ENCODE measurements at places on chromosomes 1 and 21.

DNA sequence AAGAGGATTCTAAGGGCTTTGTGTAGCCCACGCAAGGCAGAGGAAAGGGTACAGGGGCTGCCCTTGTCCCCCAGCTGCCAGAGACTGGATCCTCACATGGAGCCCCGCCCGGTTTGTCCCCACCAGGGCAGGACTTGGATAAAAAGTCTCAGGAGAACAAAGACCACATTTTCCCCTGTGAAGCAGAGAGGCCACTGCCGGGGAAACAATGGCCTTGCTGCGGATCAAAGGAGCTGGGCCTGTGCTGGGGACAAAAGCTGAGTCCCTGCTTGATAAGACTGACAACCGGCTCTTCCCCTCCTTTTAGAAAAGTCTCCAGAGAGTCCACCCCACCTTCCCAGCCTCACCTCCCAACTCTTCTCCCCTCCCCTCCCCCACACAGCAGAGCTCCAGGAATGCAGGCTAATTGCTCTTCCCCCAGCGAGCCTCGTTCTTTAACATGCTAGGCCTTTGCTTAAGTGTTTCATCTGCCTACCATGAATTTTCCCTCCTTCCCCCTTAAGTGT, 142.4 kb downstream of the PLPP3 start:
- no peak for DNase-seq

DNA sequence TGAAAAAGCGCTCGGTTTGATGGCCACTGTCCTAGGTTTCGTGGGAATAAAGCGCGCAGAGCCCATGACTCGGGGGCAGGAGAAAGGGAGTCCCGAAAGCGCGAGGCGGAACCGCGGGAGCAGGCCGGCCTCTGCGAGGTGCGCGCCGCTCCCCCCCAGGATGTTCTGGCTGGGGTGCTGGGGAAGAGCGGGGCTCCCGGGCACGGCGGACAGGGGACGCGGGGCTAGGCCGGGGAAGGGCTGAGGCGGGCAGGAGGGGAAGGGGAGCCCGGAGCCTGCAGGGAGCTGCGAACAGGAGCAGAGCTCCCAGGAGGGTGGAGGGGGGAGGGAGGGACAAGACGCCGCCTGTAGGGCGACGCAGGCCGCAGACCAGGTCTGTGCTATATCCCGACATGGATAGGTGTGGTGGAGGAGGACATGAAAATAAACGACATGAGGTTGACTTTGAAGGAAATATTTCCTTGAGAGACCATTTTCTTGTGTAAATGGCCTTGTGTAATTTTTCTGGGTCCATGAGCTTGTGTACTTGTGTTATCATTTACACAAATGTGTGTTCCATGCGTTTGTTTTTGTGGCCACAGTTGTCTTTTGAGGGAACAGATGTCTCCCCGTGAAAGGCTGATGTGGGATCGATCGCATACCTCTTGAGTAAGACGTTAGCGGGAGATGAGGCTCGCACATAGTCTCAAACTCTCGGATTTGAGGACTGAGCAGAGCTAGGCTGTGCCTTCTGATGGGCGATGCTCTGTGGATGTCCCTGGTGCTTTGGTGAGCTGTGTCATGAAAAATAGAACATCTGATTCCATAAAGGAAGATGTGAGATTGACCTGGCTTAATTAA, 1.3 kb downstream of the PCNT start:
- DNase-seq = peak; percentile 66

DNA sequence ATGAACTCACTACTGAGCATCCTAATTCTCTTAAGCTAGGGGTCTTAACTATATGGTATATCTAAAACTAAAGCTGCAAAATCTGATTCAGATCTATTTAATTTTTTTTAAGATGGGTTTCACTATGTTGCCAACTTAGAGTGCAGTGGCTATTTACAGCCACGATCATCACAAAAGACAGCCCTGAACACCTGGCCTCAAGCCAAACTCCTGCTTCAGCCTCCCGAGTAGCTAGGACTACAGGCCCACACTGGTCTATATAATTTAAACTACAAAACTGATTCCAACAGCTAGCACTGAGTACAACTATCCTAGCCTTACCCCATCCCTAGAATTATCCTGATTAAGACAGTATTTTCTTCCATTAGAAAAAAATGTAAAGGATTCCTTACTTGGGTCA, 37.1 kb downstream of the EIF4G3 start:
- DNase-seq = no peak

DNA sequence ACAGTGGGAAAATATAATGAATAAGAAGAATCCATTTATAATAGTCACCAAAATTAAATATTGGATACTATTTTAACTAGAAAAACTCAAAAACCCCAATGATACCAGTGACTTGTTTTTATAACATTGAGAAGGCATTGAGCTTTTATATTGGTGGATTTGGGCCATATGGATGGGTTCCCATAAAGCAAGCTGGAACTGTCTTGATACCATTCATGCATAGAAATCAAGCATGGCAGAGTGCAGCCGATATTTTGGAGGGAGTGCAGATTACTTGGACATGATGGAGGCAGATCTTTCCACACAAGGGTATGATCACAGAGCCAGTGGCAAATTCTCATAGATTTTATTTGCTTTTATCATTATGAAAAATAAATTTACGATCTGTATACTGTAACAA, 3.8 kb upstream of the RWDD3 start:
- no peak for DNase-seq

GRCh38 chr21:35376406-35377135, 327.5 kb upstream of the RUNX1 start:
- DNase-seq = no peak

- no peak for DNase-seq
These were observed 16.2 kb downstream of the MRAP start for GRCh38 chr21:32314806-32315205.

- no peak for DNase-seq
These were observed 454.2 kb downstream of the SETD4 start for GRCh38 chr21:35606146-35606545.

- no peak for DNase-seq
These were observed 1017.0 kb upstream of the TMPRSS15 start for GRCh38 chr21:19420565-19420964.

DNA sequence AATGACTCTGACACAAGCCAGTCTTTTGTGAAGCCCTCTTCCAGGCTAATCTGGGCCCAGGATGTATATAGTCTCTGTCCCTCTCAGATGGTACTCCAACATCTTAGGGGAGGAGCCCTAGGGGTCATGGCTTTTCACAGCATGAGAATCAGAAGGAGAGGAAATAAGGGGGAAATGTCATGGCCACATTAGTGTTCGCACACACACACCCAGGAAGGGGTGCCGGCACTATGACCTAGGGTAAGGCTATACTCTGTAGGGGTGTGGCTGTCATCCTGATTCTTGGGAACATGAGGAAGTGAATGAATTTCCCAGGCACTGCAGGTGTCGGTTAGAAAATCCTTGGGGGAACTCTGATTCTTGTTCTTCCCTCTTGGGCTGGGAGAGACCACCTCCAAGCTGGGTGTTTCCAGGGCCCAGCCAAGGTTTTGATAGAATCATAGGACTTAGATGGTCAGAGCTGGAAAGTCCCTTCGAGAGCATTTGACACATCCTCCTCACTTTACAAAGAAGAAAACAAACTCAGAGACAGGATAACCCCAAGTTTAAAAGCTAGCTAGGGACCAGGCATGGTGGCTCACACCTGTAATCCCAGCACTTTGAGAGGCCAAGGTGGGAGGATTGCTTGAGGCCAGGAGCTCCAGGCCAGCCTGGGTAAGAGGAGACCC, 22.0 kb downstream of the GFI1 start:
- no peak for DNase-seq

- no peak for DNase-seq
These were observed 3.7 kb downstream of the RGSL1 start for GRCh38 chr1:182453631-182454030.

- DNase-seq = no peak
These were observed 4.9 kb upstream of the TRIM63 start for GRCh38 chr1:26072305-26072704.

GRCh38 chr1:54408147-54409066, 2.2 kb upstream of the SSBP3 start:
- DNase-seq = no peak

DNA sequence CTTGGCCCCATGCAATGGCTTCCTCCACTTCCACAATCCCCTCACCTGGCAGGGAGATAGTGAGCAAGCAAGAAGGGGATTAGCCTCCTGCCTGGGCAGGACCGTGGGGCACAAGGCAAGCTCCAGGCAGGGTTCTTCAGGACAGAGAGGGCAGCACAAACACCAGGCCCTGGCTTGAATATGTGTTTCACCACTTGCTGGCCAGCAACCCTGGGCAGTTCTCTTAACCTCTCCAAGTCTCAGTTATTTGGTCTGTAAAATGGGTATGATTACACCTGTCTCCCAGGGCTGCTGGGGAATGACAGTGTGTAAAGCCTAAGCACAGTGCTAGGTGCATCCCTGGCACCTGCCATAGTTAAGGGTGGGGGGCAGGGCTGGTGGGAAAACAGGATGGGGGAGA, 31.9 kb downstream of the H3-3A start:
- DNase-seq = no peak

DNA sequence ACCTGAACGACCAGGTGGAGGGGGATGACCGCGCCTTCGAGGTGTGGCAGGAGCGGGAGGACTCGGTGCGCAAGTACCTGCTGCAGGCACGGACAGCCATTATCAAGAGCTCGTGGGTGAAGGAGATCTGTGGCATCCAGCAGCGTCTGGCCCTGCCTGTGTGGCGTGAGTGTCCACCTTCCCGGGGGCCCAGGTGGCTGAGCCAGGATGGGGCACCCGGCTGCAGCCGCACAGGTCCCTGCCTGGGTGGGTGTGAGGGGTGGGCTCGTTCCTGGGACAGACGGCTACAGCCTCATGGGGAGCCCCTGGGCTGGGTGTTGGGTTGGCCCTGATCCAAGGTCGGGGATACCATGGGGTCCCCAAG, 65.2 kb downstream of the TRIM11 start:
- no peak for DNase-seq

GRCh38 chr1:214440219-214440965, 111.0 kb downstream of the PTPN14 start:
- DNase-seq = no peak

DNA sequence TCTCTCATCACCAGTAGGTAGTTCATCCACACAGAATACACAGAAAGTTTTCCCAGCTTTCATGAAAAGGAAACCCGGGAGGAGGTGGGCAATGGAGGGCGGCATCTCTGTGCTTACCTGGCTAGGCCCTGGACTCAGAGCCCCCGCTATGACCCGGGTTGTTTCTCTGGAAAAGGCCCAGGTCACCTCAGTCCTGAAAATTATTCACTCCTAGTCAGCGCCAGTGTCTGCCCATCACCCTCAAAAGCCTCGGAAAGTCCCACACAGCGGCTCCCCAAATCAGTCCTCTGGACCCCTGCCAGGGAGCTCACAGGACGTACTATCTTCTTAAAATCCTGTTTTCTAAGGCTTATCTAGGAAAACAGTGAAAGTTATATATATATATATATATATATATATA, 51.2 kb downstream of the TCP10L start:
- DNase-seq = no peak

DNA sequence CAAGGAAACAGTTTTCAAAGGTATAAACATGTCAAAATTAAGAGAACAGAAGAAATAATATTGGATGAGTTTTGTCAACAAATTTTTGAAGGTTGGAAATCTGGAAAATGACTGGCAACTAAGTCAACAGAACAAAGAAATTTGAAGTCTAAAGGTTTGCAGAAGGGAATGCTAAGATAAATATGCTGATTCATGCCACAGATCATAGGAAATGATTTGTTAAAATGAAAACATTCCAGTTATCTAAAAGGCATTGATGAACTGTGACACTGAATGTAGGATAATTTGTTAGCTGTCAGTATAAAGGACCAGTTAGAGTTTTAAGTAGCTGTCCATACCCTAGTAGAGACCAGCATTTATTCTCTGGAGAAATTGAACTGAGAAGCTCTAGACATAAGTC, 157.9 kb upstream of the CHRM3 start:
- DNase-seq = no peak

DNA sequence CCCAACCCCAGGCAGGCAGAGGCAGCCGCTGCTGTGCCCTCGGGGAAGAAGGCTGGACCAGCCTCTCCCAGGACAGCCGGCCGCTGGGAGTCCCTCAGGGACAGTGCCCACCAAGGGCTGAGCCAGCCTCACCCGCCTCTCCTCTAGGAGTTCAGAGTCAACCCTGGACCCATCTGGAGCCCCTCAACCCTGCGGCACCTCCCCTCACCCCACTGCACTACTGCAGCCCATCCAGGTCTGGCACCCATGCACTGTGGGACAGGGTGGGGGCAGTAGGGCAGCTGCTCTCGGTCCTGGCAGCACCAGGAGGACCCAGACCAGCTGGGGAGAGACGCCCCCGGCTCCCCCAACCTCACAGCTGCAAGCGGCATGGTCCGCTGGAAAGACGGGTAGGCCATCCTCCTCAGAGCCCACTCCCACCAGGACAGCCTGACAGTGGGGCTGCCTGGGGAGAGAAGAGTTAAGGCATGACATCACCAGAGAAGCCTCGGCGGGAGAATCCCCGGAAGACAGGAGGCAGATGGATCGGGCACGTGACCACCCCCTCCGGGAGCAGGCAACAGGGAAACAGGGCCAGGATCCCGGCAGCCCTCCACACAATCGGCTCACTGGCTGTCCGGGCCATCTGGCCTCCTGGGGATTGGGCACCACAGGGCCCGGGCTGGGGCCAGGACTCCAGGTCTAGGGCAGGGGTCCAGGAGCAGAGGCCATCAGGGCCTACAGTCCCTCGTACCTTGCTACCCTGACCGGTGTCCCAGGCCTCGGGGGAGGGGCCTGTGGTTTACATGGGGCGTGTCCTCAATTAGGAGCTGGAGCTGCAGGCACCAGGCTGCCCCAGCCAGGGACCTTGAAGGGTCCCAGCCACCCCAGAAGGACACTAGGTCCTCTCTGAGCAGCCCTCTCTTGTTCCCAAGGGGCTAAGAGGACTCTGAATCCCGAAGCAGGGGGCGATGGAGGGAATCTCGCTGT, 3.1 kb downstream of the ACAP3 start:
- DNase-seq = peak; percentile 51

DNA sequence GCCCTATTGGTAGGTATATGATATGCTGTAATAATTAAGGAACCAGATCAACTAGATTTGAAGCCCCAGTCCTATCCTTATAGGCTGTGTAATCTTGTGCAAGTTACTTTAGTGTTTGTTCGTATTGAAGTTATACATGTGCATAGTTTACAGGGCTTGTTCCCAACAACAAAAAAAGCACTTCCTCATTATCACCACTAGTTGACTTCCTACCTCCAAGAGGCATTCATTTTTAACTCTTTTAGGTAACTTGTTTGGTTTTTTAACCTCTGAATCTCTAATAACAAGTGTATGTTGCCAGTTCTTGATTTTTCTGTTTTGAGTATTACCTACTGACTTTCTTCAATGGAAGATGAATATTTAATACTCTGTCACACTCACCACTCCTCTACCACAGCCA, 71.9 kb downstream of the ST3GAL3 start:
- DNase-seq = no peak

DNA sequence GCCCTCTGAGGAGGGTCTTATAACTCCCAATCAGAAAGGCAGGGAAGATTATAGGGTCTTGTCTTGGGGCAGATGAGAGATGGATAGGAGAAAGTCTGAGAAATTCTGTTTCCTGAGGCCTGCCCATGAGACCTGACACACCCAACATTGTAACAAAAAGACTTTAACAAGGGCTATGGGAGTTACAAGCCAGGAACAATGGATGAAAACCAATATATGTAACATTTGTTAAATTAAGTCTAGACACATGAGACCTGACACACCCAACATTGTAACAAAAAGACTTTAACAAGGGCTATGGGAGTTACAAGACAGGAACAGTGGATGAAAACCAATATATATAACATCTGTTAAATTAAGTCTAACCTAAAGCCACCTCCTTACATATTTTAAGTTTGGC, 21.8 kb downstream of the NRDC start:
- no peak for DNase-seq

- no peak for DNase-seq
These were observed 430.6 kb downstream of the KIF26B start for GRCh38 chr1:245585252-245585959.

- no peak for DNase-seq
These were observed 299.7 kb downstream of the OLFM3 start for GRCh38 chr1:101697072-101697471.
